ENCODE measurements at places on chromosomes 3 and 15. TPM values are rescaled to one million over a fixed set of nuclear protein-coding genes. Genes with fewer than 3 reads are reported as not detected.

RTP3 gene
- total RNA-seq, result not detected

CLDND1 gene
- total RNA-seq, result 65.3 TPM

WHAMM gene
- 7.5 TPM for total RNA-seq

ARHGAP11A gene
- 64.5 TPM for total RNA-seq

SOX14 gene
- not detected for total RNA-seq

GMNC gene
- total RNA-seq, result not detected

SENP2 gene
- total RNA-seq, result 16.5 TPM

CHRNA3 gene
- total RNA-seq, result 1.0 TPM

GPR149 gene
- not detected for total RNA-seq

LRRC3B gene
- total RNA-seq, result not detected

CSPG4 gene
- total RNA-seq, result 0.10 TPM

LMLN gene
- 1.7 TPM for total RNA-seq

COMMD4 gene
- 193 TPM for total RNA-seq

VIPR1 gene
- 0.58 TPM for total RNA-seq

CEP70 gene
- total RNA-seq, result 6.0 TPM

CAV3 gene
- 0.17 TPM for total RNA-seq

CAMK2N2 gene
- 1.5 TPM for total RNA-seq

GASK1A gene
- total RNA-seq, result not detected

CP gene
- total RNA-seq, result 3.4 TPM

CEP63 gene
- 14.0 TPM for total RNA-seq

PLA2G4F gene
- not detected for total RNA-seq

SAMMSON gene
- not detected for total RNA-seq

ZBED2 gene
- 0.36 TPM for total RNA-seq

MINDY4B gene
- not detected for total RNA-seq

GOLGA8R gene
- 0.27 TPM for total RNA-seq

ULK4 gene
- 12.9 TPM for total RNA-seq

XIRP1 gene
- 0.07 TPM for total RNA-seq

ABI3BP gene
- total RNA-seq, result 0.75 TPM

FBLN2 gene
- total RNA-seq, result 2.8 TPM

RASGRP1 gene
- total RNA-seq, result 0.38 TPM

UROC1 gene
- total RNA-seq, result not detected

ZNF80 gene
- total RNA-seq, result not detected

BLOC1S6 gene
- 20.8 TPM for total RNA-seq

GPR27 gene
- total RNA-seq, result 3.3 TPM

NRROS gene
- total RNA-seq, result not detected

KBTBD12 gene
- total RNA-seq, result not detected

TTC21A gene
- 1.4 TPM for total RNA-seq

DUOXA2 gene
- not detected for total RNA-seq

ADGRG7 gene
- total RNA-seq, result not detected

NT5DC2 gene
- 109 TPM for total RNA-seq

SLC22A14 gene
- not detected for total RNA-seq

ZNF860 gene
- total RNA-seq, result 1.4 TPM

PEX11A gene
- 6.8 TPM for total RNA-seq

TJP1 gene
- total RNA-seq, result 89.3 TPM

GABRR3 gene
- total RNA-seq, result not detected
